Stimulated activated CD8-positive, alpha-beta memory T cell treated with anti-CD3 and anti-CD28 coated beads, Interleukin-7, amount 100 ng/mL, for 4 hours (primary cell): ENCODE measurements at places on chromosomes 5 and 9.

- DNase-seq = no peak
These were observed 298.3 kb upstream of the TNC start for GRCh38 chr9:115416299-115416698.

GRCh38 chr9:128707446-128707845 lies 5.1 kb downstream of the PKN3 start:
- no peak for DNase-seq

DNA sequence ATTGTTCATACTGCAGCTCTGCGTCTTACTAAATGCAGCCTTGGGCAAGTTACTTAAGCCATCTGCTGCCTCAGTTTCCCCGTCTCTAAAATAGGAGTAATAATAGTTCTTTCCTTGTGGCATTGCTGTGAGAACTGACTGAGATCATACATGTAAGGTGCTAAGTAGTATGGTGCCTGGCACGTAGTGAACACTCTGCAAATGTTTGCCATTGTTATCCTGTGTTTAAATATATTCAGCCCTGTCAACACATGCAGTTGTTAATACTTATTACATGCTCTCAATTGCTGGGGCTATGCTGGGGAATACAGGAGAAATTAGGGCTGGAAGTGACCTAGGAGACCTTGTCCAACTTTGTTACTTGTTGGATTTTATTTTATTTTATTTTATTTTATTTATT lies 105.2 kb upstream of the RAI14 start:
- DNase-seq = no peak

DNA sequence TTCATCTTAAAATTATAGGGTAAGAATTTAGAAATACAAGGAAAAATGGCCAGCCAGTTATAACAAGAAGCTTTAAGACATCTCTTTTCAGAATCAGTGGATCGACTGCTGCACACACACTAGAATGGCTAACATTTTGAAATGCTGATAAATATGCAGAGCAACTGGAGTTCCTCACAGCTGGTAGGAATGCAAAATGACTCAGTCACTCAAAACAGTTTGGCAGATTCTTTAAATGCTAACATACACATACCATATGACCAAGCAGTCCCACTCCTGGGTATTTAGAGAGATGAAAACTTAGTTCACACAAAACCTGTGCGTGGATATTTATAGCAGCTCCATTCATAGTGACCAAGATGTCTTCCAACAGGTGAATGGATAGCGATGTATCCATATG lies 23.2 kb upstream of the PSAT1 start:
- DNase-seq = no peak

GRCh38 chr5:132283423-132284043 lies 10.7 kb upstream of the SLC22A4 start:
- DNase-seq = no peak

DNA sequence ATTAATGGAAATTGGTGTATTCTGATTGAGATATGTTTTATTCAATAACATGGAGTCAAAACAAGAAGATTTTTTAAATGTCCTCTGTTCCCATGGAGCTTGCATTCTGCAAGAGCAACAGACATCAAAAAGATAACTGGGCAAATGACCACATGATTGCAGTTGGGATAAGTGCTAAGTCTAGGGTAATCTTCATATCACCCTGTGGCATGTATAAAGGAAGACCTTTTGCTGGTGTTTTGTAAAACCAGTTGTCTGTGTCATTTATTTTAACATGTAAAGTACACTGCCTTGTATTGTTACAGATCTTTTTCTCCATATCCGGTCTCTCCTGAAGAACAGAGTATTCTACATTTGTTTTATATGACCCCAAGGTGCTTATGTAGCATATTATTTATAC lies 44.0 kb downstream of the PTCD2 start:
- no peak for DNase-seq
